Lung (tissue), 17 donors: ENCODE measurements at places on chromosomes 16 and 17. TPM values are rescaled to one million over a fixed set of nuclear protein-coding genes. Genes with fewer than 3 reads are reported as not detected.

GRCh38 chr16:1640261-1640941, 28.2 kb downstream of the CRAMP1 start:
- H3K4me3 ChIP-seq: no peak overlapping the region
- peaks cover 47% of the 10 kb centered on the region for H3K36me3 ChIP-seq
- H3K27me3 ChIP-seq: no peaks in the 10 kb centered on the region
- no peak for DNase-seq
- peak overlapping the region; percentile 54 for H3K27ac ChIP-seq

DNA sequence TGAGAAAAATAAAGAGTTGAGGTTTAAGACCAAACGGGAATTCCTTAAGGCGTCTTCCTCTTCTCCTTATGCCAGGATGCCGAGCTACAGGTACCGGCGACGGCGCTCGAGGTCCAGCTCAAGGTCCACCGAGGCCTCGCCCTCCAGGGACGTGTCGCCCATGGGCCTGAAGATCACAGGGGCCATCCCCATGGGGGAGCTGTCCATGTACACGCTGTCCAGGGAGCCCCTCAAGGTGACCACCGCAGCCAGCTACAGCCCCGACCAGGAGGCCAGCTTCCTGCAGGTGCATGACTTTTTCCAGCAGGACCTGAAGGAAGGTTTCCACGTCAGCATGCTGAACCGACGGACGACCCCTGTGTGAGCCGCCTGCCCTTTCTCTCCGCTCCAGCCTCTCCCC, 13.7 kb upstream of the CACNG1 start:
- no peak overlapping the region for H3K27ac ChIP-seq
- no peaks in the 10 kb centered on the region for H3K27me3 ChIP-seq
- no peak overlapping the region for H3K4me3 ChIP-seq
- H3K36me3 ChIP-seq: no peaks in the 10 kb centered on the region
- no peak for DNase-seq
- H3K4me1 ChIP-seq: no peaks in the 10 kb centered on the region

DNA sequence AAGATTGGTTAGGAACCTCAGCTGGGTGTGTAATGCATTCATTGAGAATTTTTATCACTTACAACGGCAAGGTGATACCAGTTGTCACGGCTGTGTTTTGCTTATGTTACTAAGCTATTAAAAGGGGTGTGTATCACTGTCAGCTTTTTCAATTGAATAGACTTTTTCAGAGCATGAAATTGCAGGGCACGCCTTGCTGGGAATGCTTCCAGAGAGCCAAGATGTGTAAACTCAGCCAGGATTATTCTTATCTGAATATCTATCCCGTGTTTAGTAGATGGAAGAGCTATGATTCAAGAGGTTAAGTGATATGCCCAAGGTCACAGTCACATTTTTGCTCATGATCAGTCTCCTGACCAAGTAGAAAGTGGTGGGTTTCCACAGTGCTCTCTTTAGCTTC, 6.6 kb upstream of the TEKT3 start:
- peaks cover 15% of the 10 kb centered on the region for H3K4me1 ChIP-seq
- H3K27me3 ChIP-seq: no peaks in the 10 kb centered on the region
- DNase-seq: no peak
- H3K4me3 ChIP-seq: no peak overlapping the region
- no peaks in the 10 kb centered on the region for H3K36me3 ChIP-seq
- H3K27ac ChIP-seq: no peak overlapping the region

GRCh38 chr16:81711657-81712319, 67.3 kb upstream of the PLCG2 start:
- H3K4me3 ChIP-seq: no peak overlapping the region
- no peaks in the 10 kb centered on the region for H3K36me3 ChIP-seq
- DNase-seq: peak; percentile 72
- no peaks in the 10 kb centered on the region for H3K27me3 ChIP-seq
- peak overlapping the region; percentile 43 for H3K27ac ChIP-seq
- H3K4me1 ChIP-seq: no peaks in the 10 kb centered on the region

DNA sequence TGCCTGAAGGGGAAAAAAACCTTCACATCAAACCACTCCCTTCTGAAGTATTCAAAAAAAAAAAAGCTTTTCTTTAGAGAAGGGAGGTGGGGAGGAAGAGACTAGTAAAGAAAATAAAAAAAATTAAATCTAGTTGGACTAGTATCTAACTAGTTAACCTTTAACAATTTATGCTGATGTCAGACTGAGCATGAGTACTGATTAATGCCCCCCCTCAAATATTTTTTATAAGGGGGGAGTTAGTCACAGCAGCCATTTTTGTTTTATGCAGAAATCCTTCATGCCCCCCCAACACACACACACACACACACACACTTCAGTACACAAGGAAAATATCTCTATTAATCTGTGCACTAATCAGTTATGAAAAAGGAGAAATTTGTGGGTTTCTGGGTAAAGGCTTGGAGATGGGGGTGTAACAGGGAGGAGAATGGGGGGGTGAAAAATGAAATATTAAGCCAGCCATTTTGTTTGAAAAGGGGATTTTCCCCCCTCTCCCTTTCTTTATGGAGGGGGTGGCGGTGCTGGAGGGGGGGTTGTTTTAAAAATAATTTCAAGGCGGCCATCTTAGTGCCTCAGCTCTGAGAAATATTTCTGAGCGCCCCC, 4.7 kb upstream of the CHD3 start:
- peaks cover 9% of the 10 kb centered on the region for H3K4me1 ChIP-seq
- peak; percentile 78 for DNase-seq
- H3K4me3 ChIP-seq: no peak overlapping the region
- peaks cover 17% of the 10 kb centered on the region for H3K36me3 ChIP-seq

DNA sequence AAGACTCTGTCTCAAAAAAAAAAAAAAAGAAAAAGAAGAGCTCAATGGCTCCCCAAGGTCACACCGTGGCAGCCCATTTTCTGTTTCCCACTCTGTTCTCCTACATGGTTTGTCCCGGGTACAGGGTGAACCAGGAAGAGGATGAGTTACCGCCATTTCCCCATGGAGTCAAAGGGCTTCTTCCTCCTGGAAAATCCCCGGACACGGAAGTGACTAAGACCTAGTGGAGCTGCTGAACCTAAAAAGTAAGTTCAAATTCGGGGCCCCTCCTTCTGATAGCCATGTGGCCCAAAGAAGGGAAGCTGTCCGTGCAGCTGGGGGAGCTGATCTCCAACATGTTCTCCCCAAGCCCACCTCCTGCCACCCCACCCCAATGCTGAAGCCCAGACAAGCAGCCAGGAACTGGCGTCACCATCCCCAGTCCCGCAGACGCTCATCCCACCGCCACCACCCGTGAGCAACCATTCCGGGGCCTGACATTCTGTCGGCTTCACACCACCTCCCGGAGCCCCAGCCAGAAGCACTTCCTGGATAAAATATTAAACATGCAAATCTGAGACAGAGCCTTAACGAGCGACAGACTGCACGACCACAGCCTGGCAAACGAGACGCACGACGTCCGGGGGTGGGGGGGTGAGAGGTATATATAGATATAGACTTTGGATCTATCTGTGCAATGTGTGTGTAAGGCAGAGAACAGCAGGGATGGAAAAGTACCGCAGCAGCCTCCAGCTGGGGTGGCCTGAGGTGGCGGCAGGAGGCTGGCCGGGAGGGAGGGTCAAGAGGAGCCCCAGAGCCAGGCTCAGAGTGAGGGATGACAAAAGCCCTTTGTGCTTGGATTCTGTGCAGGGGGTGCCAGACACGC, 17.6 kb downstream of the EPOP start:
- peaks cover 6% of the 10 kb centered on the region for H3K27me3 ChIP-seq
- H3K4me1 ChIP-seq: peaks cover 2% of the 10 kb centered on the region
- H3K27ac ChIP-seq: no peak overlapping the region

- peaks cover 3% of the 10 kb centered on the region for H3K4me1 ChIP-seq
- DNase-seq: peak; percentile 48
- H3K27me3 ChIP-seq: no peaks in the 10 kb centered on the region
- H3K36me3 ChIP-seq: no peaks in the 10 kb centered on the region
These were observed 71.4 kb downstream of the GNAO1 start for GRCh38 chr16:56262551-56263245.

- no peak overlapping the region for H3K27ac ChIP-seq
- H3K27me3 ChIP-seq: no peaks in the 10 kb centered on the region
- H3K4me3 ChIP-seq: no peak overlapping the region
- peaks cover 17% of the 10 kb centered on the region for H3K4me1 ChIP-seq
- H3K36me3 ChIP-seq: no peaks in the 10 kb centered on the region
These were observed 602.2 kb upstream of the CDH8 start for GRCh38 chr16:62638324-62638911.

Gene HOXB3
- total RNA-seq: 21.1 TPM

Gene GLP2R
- total RNA-seq: 0.86 TPM

Gene WIPF2
- total RNA-seq: 34.5 TPM
